ENCODE measurements at places on chromosomes 7 and 10. TPM values are rescaled to one million over a fixed set of nuclear protein-coding genes. Genes with fewer than 3 reads are reported as not detected.

DNA sequence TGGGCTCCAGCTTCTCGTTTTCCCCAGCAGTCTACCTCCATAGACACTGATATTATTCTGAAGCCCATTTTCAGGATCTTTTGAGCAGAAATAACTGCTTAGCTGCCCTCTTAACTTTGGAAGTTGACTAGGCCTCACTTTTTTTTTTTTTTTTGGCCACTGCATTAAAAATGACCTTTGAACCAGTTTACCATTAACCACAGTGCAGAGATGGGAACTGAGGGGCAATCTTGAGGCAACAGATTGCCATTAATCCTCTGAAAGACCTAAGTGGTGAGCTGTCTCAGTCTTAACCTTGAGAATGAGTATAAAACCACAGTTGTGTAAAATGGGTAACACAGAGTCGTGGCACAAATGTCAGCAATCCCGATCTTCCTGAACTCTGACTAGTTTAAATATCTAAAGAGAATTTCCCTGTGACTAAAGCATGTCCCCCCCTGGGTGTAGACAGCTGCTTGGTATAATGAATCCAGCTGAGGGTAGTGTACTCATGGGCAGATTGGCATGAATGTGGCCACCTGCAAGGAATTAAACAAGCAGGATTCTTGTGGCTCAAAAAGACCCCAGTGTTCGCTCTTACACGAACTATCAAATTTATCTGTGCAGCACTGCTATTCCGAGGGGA is 46.1 kb upstream of the FMC1 start:
- H3K27ac ChIP-seq: no peak overlapping the region
- no peaks in the 10 kb centered on the region for H3K27me3 ChIP-seq
- H3K36me3 ChIP-seq: no peaks in the 10 kb centered on the region
- no peak for DNase-seq
- H3K4me1 ChIP-seq: no peaks in the 10 kb centered on the region

The EGR2 gene
- total RNA-seq: 2.3 TPM

The SERPINE1 gene
- 2.0 TPM for total RNA-seq

DNA sequence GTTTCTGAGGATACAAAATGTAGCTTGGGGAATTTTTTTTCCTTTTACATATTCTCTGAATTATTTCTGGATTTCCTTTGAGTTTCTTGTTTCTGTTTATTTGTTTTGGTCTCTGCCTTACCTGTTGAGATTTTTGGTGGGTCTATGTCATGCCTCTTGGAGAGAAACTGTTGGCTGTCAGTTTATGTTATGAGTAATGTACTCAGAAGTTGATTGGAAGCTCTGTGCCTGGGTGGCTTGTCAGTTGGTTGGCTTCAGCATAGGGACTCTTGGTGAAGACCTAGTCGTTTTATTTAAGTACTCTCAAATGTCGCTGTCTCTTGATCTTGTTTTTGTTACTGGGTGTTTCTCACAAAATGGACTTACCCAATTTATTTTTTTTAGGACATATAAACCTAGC is 132.4 kb downstream of the CDK14 start:
- no peaks in the 10 kb centered on the region for H3K27me3 ChIP-seq
- H3K36me3 ChIP-seq: no peaks in the 10 kb centered on the region
- H3K4me3 ChIP-seq: no peak overlapping the region
- DNase-seq: no peak
- no peak overlapping the region for H3K27ac ChIP-seq

DNA sequence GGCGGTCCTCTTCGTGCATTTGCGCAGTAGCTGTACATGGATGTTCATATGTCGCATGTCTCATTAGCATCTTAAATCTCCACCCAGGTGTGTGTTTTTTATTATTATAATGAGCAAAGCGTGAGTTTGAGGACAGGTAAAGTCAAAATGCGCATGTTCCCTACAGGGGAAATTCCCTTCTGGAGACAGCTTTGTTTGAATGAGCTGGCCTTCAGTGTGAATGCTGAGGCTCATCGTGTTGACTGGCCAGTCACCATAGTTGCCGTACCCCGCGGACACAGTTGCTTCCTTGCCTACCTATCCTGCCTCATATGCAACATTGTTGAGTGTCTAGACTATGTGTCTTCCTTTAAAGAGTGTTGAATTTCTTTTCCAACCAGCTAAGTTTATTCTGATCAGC is 13.6 kb downstream of the LYZL1 start:
- peaks cover 5% of the 10 kb centered on the region for H3K36me3 ChIP-seq
- no peaks in the 10 kb centered on the region for H3K4me1 ChIP-seq
- H3K27ac ChIP-seq: no peak overlapping the region
- no peak overlapping the region for H3K4me3 ChIP-seq
- no peaks in the 10 kb centered on the region for H3K27me3 ChIP-seq

DNA sequence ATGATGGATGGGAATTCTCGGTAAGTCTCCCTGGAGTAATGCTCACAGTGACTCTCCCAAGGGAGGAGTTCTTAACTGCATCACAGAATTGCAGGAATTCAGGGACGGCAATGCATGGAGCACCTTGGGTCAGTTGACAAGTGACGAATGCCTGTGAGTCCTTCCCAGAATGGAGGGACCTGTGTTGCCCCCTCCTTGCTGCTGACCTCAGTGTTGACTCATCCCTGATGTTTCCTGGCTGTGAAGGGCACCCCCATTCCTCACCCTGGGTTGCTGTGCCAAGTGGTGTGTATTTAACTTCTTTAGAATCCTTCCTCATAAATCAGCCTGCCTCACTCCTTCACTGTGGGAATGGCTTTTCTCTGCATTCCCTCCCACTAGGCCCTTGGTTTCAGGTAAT is 98.9 kb downstream of the LRMDA start:
- no peak overlapping the region for H3K4me3 ChIP-seq
- H3K27me3 ChIP-seq: no peaks in the 10 kb centered on the region
- no peaks in the 10 kb centered on the region for H3K36me3 ChIP-seq
- H3K4me1 ChIP-seq: peaks cover 5% of the 10 kb centered on the region

GRCh38 chr7:133971625-133972024 is 155.5 kb upstream of the LRGUK start:
- no peaks in the 10 kb centered on the region for H3K27me3 ChIP-seq
- no peak overlapping the region for H3K27ac ChIP-seq
- no peak for DNase-seq
- no peak overlapping the region for H3K4me3 ChIP-seq
- H3K36me3 ChIP-seq: no peaks in the 10 kb centered on the region
- no peaks in the 10 kb centered on the region for H3K4me1 ChIP-seq

- H3K36me3 ChIP-seq: no peaks in the 10 kb centered on the region
- no peak overlapping the region for H3K27ac ChIP-seq
- no peak overlapping the region for H3K4me3 ChIP-seq
- H3K27me3 ChIP-seq: no peaks in the 10 kb centered on the region
- H3K4me1 ChIP-seq: no peaks in the 10 kb centered on the region
Measured at GRCh38 chr7:46291050-46291438, 370.0 kb upstream of the IGFBP3 start.

The CTNNA3 gene
- total RNA-seq: 0.50 TPM
